ENCODE measurements at places on chromosomes 1 and 21. TPM values are rescaled to one million over a fixed set of nuclear protein-coding genes. Genes with fewer than 3 reads are reported as not detected.

Gene SLC26A9
- 35.4 TPM for total RNA-seq

Gene S100A2
- total RNA-seq: not detected

Gene NUF2
- 0.20 TPM for total RNA-seq

Gene UBASH3A
- 0.12 TPM for total RNA-seq

Gene LRRC53
- total RNA-seq: not detected

DNA sequence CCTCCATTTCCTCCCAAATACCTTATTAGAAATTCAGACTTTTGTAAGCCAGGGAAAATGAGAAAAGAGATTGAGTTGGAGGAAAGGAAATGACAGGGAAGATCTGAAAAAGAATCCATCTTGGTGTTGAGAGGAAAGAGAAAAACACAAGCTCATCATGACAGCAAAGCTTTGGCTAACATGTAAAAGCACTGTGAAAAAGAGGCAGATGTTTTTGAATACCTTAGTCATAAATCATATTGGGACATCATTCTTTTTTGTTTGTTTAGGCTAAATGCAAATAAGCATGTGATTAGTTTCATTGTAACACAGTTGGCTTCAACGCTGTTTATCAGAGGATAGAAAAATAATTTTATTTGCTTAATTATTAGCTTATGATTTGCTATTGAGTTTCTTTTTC lies 64.6 kb downstream of the LHX8 start:
- DNase-seq: no peak

GRCh38 chr21:41745026-41745820 lies 21.6 kb downstream of the RIPK4 start:
- DNase-seq: no peak

DNA sequence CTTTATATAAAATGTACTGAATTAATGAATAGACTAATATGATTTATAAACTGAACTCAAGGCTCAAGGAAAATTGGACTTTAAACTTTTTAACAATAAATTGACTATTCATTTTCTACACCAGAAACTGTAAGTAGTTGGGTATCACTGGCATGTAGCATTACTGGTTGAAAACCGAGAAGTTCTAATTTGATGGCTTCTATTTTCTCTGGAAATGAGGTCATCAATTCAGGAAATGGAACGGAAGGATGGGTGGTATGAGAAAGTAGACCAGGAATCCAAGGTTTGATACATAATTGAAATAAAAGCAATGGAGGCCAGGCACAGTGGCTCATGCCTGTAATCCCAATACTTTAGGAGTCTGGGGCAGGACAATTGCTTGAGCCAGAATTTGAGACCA lies 50.4 kb downstream of the RERE start:
- no peak for DNase-seq

DNA sequence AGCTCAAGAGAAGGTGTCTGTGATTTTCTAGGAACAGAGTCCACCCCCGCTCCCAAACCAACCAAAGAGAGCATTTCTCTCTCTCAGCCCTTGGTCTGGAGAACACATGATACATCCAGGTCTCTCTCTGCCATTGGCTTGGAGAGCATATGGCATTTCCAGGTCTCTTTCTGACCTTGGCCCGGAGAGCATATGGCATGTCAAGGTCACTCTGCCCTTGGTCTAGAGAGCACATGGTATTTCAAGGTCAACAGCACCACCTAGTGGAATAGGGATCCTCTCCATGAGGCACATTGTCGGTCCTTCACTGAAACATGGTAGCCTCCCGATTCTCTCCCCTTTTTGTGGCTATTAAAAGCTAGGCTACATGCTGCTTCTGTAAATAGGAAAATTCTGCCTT lies 437.7 kb upstream of the OLFM3 start:
- DNase-seq: no peak

DNA sequence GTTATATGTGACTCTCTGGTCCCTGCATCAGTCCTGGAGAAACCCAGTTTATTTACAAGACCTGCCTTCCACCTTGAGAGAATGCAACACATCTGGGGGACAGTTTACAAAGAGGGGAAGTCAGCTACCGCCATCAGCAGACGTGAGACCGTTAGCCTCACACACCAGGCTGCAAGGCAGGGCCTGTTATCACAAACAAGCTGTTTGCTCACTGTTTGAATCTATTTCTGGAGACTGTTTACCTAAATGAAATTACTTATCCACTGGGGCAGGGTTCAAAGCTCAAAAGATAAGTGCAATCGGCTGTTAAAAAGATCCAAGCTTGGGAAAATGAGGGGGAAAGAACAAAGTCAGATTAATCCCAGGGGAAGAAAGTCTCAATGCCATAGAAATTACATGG lies 134.4 kb downstream of the ZNF281 start:
- DNase-seq: no peak

- peak; percentile 67 for DNase-seq
Observed at GRCh38 chr1:13830616-13831280, 130.8 kb downstream of the PRDM2 start.

DNA sequence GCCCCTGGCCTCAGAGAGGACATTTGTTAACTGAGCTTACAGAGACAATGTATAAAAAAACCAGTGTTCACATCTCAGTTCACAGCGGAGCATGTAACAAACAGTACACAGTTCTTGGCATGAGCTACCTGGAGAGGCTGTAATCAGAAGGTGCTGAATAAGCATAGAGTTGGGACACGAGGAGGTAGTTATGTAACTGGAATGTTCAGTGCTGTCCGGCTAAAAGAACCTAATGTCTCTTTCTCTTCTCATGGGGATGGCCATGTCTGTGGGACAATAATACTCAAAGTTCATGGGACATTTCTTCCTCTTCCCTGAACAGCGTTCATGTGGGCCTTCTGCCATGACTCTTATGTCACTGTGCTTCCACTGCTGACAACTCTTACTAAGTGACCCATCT lies 17.2 kb upstream of the STX12 start:
- no peak for DNase-seq

DNA sequence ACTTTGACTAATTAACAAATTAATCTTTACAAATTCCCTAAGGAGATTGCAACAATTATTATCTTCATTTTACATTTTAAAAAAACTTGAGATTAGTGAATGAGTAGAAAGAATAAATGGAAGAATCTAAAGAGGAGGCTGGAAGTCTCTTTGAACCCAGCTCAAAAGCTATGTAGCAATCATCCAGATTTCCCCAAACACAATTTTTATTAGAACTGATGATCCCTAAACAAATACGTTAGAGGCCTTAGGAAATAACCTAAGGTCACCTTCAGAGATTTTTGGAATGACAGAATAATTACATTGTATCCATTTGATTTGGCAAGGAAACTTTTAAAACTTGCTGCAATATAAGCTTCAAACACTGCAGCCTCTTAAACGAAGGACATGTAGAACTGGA lies 242.4 kb upstream of the LYPLAL1 start:
- DNase-seq: no peak

- DNase-seq: no peak
Observed at GRCh38 chr1:227140376-227140775, 177.9 kb downstream of the CDC42BPA start.

DNA sequence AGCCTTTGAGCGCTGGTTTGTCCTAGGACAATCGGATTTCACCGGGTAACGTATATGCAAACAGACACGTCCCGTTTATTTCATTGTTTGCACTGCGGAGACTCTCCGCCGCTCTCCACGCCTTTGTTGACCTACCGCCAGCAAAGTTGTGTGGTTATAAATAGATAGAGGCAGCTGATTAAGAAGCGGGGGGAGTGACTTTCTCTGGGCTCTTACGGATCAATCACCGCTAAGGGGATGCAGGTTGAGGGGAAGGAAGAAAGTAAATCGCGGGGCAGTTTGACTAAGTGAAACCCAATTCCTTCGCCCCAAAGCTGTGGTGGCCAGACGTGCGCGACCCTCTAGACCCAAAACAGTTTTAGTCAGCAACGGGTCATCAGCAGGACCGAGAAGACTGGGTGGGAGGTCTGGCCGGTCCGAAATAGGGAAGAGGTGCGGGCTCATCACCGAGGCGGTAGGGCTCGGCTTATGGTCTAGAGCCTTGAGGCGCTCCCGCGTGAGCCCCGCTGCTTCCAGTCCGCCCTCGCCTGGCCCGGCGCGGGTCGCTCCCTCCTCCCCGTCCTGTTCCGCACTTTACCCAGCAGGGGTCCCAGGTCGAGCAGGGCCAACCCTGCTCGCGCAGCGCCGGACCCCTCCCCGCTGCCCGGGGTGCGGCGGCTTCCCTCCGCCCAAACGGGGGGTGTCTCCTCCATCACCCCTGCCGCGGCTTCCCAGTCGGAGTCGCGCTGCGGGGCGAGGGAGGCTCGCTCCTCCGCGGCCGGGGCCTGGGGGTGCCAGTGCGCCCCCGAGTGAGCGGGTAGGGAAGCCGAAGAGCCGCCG lies 120.8 kb upstream of the RRP15 start:
- DNase-seq: no peak

DNA sequence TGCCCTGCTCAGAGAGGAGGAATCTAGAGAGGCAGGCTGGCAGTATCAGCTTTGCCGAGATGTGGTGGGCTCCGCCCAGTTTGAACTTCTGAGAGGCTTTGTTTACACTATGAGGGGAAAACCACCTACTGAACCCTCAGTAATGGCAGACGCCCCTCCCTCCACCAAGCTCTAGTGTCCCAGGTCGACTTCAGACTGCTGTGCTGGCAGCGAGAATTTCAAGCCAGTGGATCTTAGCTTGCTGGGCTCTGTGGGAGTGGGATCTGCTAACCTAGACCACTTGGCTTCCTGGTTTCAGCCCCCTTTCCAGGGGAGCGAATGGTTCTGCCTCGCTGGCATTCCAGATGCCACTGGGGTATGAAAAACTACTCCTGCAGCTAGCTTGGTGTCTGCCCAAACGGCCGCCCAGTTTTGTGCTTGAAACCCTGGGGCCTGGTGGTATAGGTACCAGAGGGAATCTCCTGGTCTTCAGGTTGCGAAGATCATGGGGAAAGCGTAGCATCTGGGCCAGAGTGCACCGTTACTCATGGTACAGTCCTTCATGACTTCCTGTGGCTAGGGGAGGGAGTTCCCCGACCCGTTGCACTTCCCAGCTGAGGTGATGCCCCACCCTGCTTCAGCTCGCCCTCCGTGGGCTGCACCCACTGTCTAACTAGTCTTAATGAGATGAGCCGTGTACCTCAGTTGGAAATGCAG lies 43.6 kb downstream of the C21orf91 start:
- DNase-seq: no peak
